ENCODE measurements at places on chromosomes 13 and 19.

DNA sequence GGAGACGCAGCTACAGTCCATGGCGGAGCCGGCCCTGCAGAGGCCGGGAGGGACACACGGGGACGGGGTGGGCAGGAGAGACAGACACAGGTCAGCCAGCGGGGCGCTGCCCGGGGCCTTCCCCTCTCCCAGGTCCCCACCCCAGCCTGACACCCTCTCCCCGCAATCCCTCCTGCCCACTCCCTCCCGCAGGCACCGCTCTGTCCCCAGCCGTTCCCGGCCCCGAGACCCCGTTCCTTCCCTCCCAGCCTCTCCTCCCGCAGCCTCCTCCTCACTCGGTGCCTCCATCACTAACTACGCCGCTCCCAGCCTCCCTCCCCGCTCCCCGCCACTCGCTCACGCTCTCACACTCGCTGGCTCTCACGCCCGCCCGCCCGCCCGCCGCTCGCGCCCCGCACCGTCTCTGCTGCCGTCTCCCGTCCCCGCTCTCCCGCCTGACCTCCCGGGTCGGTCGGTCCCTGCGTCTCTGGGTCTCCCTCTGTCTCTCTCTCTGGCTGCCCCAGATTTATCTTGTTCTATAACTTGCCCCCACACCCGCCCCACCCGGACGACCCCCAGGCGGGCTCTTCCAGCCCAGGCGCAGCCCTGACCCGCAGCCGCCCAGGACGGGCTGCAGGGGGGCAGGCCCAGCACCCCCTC lies 15.2 kb downstream of the ERFL start:
- DNase-seq: no peak

GRCh38 chr19:11814700-11815035 lies 595 bp downstream of the ZNF440 start:
- no peak for DNase-seq

- DNase-seq: peak; percentile 79
Observed at GRCh38 chr13:107864543-107865317, 350.6 kb downstream of the LIG4 start.

- peak; percentile 81 for DNase-seq
Observed at GRCh38 chr13:89457977-89458376, 1786.8 kb downstream of the SLITRK5 start.

DNA sequence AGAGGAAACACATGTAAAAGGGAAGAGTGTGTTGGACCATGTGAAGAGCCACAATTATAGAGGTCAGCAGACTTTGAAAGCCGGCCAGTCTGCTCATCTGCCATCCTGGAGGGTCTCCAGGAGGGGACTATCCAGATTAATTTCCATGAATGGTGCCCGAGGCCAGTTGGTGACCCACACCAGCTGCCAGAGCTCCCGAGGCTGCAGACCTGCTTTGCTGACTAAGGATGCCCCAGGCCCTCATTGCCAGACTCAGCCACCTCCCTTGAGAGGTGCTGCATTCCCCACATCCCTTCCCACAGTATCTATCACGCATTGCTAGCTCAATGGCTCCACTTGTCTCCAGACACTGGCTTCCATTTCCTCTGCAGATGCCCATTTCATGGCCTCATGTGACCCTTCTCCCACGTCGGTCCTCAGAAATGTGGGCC lies 110.3 kb downstream of the NALCN start:
- no peak for DNase-seq

- no peak for DNase-seq
Observed at GRCh38 chr19:51469162-51469561, 9.2 kb upstream of the CEACAM18 start.

DNA sequence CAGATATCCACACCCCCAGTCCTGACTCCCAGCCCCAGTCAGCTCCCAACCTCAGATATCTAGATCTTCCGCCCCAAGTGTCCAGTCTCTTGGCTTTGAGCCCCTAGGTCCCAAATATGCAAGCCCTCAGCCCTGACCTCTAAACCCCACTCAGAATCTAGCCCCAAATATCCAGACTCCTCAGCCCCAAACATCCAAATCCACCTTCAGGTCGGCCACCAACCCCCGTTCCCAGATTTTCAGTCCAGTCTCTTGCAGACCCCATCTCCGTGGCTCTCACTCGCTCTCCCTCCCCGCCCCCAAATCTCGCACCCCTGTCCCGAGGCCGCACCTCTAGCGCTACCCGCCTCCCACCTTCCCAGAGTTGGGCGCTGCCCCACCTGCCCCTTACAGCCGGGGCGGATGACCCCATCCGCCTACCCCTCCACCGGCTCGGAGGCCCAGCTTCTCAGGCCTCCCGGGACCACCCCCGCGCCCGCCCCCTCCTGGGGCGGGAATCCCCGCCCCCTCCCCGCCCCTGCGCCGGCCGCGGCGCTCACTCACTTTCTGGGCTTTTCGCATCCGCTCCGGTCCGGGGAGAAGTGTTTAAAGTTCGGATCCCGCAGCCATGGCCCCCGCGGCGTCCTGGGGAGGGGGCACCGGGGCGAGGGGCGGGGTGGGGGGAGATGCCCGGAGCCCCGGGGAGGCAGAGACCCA lies 604 bp downstream of the ERFL start:
- DNase-seq: no peak

DNA sequence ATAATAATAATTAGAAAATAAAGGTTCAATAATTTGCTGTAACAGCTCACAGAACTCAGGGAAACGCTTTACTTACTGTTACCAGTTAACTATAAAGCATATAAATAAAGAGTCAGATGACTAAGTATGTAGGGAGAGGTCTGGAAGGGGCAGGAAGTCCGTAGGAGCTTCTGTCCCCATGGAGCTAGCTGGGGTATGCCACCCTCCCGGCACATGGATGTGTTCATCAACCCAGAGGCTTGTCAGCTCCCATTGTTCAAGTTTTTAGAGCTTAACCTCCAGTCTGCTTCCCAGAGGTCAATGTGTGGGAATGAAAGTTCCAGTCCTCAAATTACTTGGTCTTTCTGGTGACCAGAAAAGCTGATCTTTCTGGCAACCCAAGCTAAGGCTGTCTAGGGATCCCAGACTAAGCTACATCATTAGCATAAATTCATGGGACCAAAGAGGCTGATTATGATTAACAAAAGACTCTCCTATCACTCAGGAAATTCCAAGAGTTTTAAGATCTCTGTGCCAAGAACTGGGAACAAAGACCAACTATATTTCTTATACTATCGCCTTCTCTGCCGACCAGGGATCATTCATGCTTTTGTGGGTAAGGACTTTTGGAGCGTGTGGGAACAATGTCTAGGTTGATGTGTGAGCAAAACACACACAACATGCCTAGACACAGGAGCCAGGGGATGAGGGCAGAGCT lies 31.7 kb upstream of the ZNF507 start:
- DNase-seq: no peak

DNA sequence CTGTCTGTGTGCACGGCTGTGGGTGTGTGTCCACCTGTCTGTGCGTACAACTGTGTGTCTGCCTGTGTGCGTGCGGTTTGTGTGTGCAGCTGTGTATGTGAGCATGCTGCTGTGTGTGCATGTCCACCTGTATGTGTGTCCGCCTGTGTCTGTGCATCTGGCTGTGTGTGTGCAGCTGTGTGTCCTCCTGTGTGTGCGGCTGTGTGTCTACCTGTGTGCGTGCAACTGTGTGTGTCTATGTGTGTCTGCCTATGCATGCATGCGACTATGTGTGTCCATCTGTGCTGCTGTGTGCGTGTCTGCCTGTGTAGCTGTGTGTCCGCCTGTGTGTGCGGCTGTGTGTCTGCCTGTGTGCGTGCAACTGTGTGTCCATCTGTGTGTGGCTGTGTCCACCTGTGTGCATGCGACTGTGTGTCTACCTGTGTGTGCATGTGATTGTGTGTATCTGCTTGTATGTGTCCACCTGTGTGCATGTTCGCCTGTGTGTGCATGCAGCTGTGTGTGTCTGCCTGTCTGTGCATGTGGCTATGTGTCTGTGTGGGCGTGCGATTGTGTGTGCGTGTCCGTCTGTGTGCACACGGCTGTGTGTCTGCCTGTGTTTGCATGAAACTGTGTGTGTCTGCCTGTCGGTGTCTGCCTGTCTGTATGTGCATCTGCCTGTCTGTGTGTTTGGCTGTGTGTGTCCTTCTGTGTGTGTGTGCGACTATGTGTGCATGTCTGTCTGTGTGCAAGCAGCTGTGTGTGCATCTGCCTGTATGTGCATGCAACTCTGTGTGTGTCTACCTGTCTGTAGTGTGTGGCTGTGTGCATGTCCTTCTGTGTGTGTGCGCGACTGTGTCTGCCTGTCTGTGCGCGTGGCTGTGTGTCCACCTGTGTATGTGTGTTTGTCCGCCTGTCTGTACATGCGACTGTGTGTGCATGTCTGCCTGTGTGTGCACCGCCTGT lies 57.1 kb upstream of the C13orf46 start:
- DNase-seq: no peak

GRCh38 chr13:56173346-56173745 lies 967.4 kb upstream of the PRR20A start:
- no peak for DNase-seq

GRCh38 chr13:23087880-23088279 lies 92.9 kb upstream of the SGCG start:
- no peak for DNase-seq

DNA sequence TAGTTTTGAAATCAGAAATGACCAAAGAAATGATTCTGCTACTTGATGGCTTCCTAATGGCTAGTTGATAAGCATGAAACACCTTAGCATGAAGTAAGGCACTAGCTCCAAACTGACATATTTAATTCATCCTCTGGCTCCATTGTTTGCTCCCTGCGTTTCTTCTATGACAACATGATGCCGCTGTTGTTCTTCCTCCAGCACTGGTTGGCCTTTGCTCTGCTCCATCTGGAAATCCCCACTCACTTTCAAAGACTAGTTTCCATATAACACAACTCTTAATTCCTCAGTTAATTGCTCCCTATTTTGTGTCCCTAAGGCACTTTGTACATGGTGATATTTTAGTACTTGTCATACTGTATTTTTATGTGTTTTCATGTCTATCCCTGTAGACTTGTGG lies 151.6 kb downstream of the GPC6 start:
- no peak for DNase-seq

DNA sequence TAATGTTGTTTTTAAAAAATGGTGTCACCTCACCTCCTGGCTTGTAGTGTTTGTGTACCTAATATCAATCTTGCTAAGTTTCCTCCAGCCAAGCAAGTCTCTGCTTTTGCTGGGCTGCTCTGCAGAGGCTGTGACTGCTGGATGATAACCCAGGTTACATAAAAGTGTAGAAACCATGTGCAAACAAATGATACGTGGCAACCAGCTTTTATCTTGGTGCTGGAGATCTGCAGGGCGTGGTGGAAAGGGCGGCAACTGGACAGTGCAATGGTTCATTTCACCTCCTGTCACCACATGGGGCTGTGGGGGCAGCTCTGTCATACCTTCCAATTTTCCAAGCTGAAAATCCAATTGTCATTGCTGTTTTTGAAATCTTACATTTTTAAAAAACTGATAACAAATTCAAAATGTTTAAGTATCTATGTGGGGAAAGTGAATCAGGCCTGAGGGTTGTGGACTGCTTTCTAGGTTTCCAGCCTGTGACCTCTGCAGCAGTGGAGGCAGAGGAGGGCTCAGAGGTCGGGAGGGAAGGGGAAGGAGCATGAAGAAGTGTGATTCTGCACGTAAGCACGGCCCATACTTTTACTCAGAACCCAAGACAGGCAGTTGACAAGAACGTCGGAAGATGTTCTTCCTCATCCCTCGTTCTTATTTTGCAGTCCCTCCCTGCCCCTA lies 9.7 kb downstream of the GPR42 start:
- no peak for DNase-seq

DNA sequence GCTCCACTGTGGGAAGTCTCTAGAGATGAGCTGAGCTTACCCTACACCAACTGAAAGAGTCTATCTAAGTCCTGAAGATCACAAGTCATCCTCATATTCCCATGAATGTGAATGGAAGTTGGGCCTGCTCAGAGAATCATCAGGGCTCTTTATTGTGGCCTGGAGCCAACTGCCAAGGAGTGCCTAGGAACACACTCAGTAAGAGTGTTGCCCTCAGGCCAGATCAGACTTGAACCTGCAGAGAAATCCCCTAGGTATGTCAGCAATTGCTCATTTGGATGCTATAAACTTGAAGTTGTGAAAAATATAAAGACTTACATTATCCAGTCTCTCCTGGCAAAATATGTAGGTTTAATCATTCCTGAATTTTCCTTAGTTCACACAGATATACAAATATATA lies 1070.2 kb downstream of the EFNB2 start:
- no peak for DNase-seq

- no peak for DNase-seq
Observed at GRCh38 chr19:10424011-10424637, 3.8 kb downstream of the PDE4A start.

- DNase-seq: no peak
Observed at GRCh38 chr13:26503826-26504594, 53.5 kb upstream of the WASF3 start.

DNA sequence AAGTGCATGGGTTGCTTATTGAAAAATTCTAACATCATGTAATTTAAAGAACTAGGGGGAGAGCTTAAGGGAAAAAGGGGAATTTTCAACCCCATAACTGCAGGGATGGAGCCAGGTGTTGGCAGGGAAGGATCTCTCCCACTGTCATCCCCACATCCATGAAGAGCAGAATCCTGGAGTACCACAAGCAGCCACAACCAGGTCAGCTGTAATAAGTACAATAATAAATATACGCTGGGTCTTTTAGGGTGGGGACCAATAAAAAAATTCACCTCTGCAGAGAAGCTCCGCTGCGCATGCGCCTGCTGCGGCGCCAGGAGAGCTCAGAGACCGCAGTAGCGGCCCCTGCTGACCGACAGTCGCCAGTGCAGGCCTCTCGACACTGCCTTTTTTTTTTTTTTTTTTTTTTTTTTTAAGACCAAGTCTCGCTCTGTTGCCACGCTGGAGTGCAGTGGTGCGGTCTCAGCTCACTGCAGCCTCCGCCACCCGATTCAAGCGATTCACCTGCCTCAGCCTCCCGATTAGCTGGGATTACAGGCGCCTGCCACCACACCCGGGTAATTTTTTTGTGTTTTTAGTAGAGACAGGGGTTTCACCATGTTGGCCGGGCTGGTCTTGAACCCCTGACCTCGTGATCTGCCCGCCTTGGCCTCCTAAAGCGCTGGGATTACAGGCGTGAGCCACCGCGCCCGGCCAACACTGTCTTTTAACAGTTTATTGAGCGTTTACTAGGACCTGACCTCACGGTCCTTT lies 2.5 kb upstream of the EEF2 start:
- DNase-seq: no peak
